ENCODE measurements at places on chromosomes 5 and 9. TPM values are rescaled to one million over a fixed set of nuclear protein-coding genes. Genes with fewer than 3 reads are reported as not detected.
A peak's percentile ranks its signal among the peaks of the same experiment; 100 is the strongest.

DNA sequence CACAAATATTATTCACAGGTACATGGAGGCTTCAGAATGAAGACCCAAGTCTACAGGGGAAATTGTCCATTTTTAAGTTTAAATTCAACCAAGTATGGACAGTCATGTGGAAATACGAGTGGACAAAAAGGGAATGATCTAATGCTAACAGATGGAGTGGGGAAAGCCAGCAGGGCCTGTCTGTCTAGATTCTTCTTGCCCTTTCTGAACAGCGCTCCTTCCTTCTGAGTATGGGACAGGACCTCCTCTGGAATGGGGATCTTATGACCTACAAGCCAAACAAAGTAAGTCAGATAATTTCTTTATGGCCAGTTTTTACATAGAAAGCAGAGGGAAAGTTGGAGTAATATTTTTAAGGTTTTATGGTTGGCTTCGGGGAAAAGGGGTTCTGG, 119.8 kb upstream of the NEK6 start:
- no peak for DNase-seq

DNA sequence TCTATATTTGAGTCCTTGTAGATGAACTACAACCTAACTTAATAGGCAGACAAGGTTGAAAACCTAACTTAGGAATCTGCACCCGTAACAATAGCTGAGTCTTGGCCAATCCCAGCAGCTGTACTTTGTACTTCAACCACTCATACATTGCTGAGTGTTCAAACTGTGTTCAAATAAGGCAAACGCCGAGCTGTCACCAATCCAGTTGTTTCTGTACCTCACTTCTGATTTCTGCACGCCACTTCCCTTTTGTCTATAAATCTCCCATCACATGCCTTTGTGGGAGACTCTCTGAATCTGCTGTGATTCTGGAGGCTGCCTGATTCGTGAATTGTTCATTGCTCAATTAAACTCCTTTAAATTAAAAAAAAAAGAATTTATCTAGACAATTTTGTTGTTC, 167.8 kb upstream of the TUT7 start:
- no peak for DNase-seq

DNA sequence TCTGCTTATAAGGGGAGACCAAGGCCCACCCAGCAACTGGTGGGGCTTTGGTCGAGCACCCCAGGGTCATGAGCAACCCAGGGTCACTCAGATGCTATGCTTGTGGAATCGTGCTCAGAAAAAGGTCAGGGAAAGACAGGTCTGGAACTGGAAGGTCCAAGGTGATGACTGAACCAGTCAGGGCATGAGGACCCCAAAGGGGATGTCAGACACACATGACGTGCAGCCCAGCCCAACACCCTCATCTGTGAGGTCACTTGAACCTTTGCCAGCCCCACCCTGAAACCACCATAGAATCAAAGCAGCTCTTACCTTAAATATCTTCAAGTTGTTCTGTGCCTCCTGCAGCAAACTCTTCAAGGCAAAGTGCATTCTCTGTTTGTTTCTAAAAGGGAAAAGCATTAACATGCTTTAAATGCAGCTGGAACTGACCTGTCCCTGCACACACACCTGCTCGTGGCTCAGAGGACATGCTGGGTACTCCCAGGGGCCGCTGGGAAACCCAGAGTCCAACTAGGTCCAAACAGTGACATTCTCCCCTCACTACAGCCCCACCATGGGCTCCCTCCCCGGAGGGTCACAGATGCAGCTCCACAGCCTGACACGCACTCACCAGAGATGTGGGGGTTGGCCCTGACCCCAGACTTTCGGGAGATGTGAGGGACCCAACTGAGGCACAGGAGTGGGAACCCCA, 29.4 kb downstream of the IPPK start:
- DNase-seq, result peak; percentile 10

DNA sequence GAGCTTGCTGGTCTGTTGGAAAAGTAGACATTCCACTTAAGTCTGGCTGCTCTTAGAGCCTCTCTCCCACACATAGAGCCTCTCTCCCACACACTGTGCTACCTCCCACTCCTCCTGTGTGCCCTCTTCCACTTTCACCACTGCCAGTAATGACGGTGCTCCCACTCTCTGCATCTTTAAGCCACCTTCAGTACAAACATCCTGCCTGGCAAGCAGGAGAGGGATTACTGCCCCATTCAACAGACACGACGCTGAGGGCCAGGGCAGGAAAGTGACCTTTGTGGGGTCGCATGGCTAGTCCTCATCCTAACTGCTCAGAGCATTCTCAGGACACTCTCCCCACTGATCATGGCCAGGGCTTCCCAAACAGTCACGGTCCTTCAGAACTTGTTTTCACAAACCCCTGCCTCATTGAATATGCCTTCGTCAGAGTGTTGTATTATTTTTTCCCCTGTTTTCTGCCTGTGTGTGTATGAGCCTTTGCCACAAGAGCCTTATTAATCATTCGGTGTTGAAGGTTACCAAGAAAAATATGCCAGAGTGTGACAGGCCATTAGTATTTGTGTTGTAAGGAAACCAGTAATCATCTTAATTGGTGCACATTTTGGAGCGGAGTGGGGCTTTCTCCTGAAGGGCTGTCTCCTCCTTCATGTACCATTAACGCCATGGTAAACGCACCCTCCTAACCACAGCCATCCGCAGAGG, 87.1 kb upstream of the SAP30L start:
- no peak for DNase-seq

- no peak for DNase-seq
Observed at GRCh38 chr9:96449523-96449844, 485 bp upstream of the HABP4 start.

- no peak for DNase-seq
Observed at GRCh38 chr5:1997640-1998347, 115.1 kb upstream of the IRX4 start.

- no peak for DNase-seq
Observed at GRCh38 chr5:105032917-105033316, 1470.3 kb upstream of the NUDT12 start.

DNA sequence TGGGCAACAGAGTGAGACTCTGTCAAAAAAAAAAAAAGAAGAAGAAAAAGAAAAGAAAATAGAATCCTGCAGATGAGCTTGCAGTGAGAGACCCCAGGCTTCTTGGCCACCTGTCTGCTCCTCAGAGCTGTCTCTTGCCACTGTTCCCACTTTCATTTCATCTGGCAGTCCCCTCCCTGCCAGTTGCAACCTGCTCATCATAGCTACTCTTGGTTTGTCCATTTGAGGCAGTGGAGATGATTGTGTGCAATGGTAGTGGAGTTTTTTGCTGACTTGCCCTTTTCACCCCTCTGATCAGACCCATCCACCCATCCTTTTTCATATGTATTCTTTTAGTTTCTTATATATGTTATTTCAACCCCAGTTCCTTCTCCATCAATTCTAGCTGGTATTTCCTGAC, 28.7 kb downstream of the ANKRD33B start:
- DNase-seq, result no peak

DNA sequence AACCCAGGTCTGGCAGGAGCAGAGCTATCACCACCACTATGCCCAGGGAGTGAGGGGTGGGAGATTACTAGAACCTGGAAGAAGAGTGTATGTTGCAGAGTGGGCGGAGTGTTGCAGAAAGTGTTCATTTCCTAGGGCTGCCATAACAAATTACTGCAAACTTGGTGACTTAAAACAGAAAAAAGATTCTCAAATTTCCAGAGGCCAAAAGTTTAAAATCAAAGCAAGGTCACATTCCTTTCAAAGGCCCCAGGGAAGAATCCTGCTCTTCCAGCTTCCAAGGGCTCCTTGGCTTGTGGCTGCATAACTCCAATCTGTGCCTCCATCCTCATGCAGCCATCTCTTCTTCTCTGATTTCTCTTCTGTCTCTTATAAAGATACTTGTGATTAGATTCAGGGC, 30.6 kb upstream of the SPINK4 start:
- no peak for DNase-seq

The CFAP77 gene
- total RNA-seq, result not detected

The CLIC3 gene
- not detected for total RNA-seq

All from stomach (tissue), 19 donors.